HEK293T (cell line): ENCODE measurements at places on chromosomes 13 and 19.

- no peak for DNase-seq
Observed at GRCh38 chr19:53246498-53246897, 8.2 kb downstream of the ZNF677 start.

DNA sequence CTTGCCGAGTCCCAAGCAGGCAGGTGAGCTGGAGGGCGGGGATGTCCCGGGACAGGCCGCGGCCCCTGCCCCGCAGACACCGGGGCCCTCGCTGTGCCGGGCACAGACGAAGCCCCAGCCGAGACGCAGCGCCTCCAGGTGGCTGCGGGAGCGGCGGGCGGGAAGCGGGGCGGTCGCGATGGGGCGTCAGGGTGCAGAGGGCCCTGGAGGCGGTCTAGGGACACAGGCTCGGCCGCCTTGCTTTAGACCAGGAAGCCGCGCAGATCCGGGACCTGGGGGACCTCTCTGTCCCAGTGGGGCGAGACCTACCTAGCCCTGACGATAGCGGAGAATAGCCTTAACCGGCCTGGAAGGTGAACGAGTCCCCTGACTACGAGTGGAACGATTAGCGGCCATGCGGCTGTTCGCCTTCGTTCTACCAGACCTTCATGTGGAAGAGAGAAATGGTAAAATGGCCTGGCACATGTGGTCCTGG, 4.2 kb upstream of the ZNF564 start:
- no peak for DNase-seq

DNA sequence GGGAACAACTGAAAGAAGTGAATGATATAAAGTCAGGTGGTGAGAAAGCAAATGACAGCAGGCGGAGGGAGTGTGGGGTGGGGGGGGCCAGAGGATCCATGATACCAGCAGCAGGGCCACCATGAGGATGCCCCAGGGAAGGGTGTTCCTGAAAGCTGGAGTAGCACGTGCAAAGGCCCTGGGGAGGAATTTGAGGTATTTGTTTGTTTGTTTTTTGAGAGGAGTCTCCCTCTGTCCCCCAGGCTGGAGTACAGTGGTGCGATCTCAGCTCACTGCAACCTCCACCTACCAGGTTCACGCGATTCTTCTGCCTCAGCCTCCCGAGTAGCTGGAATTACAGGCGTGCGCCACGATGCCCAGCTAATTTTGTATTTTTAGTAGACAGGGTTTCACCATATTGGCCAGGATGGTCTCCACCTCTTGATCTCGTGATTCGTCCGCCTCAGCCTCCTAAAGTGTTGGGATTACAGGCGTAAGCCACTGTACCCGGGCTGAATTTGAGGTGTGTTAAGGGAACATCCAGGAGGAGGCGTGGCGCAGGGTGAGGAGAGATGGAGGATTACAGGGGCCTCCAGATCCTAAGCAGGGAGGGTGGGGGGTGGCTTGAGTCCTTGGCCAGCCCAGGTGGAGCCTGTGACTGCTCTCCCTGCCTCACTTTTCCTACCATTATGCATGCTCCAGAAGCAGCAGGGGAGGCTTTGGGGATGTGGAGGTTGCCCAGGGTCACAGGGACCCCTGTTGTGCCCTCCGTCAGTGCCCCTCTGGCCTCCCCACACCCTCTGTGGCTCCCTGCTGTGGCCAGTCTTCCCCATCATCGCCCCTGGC, 12.4 kb upstream of the JUND start:
- no peak for DNase-seq

DNA sequence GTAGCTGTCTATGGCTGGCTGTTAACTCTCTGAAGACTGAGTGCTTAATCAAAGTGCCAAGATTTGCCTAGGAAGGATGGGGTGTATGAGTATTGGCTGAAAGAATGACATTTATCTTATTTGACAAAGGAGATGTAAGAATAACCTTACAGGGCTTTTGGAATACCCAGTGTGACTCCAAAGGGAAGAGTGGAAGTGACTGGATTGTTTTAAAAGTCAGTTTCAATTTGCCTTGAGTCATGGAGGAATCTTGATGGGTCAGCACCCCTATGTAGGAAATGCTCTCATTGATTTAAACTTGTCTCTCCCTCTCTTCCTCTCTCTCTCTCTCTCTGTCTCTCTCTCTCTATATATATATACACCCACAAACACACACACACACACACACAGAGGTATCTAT, 118.4 kb upstream of the CLDN10 start:
- DNase-seq, result no peak

- DNase-seq, result no peak
Observed at GRCh38 chr13:39306639-39307589, 268.7 kb downstream of the NHLRC3 start.

GRCh38 chr19:29708554-29709439, 6.3 kb downstream of the C19orf12 start:
- no peak for DNase-seq
